ENCODE measurements at places on chromosomes 11 and 22.

- DNase-seq = no peak
Measured at GRCh38 chr11:74714904-74715303, 16.3 kb downstream of the CHRDL2 start.

- DNase-seq = no peak
Measured at GRCh38 chr11:46270684-46271083, 6.8 kb upstream of the CREB3L1 start.

DNA sequence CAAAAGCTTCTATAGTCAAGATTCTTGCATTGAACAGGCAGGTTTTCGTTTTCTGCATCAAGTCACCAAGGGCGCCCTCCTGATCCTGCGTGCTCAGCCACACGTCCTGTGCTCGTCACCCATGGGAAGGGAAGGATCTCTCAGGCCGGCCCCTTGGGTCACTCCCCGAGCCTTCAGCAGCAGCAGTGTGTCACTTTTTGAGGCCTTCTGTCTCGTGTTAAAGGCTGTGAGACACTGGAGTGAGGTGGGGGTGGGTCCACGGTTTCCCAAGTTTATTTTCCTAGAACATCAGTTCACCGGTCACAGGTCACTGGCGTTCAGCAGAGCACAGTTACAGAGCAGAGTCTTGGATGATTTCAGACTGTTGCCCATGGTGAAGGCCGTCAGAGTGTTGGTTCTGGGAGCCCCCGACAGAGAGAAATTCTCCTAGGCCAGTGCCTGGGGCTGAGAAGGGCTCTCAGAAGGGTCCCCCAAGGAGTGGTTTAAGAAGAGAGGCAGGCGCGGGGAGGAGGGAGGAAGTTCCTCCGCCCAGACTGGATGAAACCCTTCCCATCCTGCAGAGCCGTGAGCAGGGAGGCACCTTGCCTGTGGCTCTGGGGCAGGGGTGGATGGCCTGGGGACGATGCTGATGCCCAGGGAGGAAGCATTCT is 13.5 kb upstream of the ADORA2A start:
- DNase-seq = no peak

DNA sequence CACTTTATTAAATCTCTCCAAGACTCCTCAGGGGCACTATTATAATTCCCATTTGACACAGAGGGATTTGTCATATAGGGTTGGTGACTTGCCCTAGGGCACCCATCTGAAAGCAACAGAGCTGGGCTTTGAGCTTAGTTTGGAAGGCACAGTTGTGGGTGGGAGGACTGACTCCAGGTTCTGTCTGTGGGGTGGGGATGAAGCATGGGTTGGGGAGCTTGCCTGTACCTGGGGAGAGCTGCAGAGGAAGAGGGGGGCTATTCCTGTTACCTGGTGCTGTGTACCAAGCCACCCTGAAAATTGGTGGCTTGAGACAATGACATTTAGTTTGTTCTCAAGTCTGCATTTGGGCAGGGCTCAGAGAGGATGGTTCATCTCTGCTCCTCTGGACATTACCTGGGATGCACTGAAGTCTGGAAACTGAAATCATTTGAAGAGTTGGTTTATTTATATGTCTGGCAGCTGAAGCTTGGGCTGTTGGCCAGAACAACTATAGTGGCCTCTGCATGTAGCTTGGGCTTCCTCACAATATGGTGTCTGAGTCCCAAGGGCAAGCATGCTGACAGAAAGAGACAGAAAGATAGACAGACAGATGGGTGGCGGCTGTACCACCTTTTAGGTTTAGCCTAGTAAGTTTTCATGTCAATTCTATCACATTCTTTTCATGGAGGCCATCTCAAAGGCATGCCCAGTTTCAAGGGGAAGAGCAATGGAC is 44.9 kb downstream of the LRRC32 start:
- DNase-seq = peak; percentile 19
